ENCODE measurements at places on chromosomes 3 and 15.

- peak; percentile 49 for DNase-seq
These were observed 194.1 kb upstream of the ARHGEF26 start for GRCh38 chr3:153927107-153927506.

DNA sequence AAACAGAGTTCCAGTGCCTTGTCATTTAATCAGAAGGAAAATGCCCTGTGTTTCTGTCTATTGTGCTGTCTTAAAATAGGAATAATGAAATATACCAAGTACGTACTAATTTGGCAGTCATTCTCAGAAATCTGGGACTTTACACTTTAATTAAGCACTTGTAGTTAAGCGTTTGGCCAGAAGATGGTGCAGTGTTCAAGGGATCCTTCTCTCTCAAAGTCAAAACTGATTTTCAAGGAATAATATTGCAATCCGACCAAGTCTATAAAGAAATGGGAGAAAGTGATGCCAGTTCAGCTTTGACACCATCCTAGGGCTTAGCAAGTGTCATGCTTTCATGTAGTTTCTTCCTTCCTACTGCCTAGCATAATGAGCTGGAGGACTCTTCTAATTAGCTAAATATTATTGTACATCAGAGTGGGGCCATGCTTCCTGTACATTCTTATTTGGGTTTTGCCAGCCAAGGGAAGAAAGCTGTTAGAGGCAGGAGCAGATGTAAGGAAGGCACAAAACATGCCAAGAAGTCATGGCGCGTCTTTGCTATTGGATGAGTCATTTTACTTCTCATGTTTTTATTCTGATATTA is 64.8 kb downstream of the SAMMSON start:
- peak; percentile 17 for DNase-seq

GRCh38 chr15:77239882-77240608 is 169.1 kb upstream of the TSPAN3 start:
- DNase-seq, result no peak

- DNase-seq, result no peak
These were observed 220.3 kb upstream of the ATP10A start for GRCh38 chr15:26083457-26083856.

DNA sequence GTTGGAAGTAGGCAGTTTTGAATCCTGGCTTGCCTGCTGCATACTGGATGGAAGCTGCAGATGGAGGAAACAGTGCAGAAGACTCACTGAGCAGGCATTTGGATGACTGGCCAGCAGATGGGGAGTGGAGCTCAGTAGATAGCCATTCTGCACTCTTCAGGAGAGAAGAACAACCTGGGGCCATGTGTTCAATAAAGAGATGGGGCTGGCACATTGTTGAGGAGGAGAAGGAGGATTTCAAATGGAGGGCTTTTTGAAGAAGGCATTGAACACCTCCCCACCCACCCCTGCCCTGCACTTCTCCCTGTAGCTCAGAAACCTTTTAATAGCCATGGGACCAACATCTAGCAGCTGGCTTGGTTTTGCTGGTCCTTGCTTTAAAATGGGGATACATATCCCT is 109.8 kb downstream of the CACNA1D start:
- no peak for DNase-seq

DNA sequence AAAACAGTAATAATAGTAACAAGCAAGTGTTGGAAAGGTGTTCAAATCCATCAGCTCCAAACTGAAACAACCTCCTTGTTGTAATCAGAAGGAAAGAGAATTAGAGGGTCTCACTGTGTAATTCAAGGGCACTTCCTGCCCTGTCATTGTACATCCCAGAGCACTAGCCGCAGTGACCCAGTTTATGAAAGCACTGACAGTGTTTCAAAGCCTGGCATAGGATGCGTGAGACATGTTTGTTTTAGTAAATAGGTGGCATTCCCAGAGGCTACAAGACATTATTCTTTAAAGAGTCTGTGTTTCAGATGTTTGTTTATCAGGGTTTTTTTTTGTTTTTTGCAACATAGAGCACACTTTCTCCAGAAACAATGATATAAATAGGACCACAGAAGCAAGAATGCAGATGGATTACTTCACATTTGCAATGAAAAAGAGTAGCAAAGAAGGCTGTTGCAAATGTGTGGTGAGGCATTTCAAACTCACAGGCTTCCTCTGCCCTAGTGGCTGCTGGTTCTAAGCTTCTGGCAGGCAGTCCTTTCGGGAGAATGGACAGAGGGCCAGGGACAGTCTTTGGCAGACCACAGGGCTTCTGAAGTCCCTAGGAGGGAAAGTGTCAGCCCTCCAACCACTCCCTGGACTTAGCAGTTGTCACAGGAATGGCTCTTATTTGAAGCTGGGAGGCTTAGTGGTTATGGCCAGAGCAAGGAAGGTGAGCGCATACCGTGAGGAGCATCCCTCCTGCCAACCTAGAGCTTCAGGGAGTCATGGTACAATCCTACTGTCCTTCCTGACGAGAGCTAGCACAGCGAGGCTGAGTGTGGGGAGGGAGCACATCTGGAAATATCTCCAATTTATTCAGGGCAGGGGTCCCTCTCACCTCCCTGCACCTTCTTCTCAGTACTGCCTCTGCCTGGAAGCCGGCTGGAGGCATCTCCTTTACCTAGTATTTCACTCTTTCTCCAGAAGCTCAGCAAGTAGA is 31.4 kb upstream of the TIPARP start:
- DNase-seq, result no peak

- DNase-seq, result peak; percentile 76
These were observed 2.8 kb upstream of the MB21D2 start for GRCh38 chr3:192920411-192920810.

DNA sequence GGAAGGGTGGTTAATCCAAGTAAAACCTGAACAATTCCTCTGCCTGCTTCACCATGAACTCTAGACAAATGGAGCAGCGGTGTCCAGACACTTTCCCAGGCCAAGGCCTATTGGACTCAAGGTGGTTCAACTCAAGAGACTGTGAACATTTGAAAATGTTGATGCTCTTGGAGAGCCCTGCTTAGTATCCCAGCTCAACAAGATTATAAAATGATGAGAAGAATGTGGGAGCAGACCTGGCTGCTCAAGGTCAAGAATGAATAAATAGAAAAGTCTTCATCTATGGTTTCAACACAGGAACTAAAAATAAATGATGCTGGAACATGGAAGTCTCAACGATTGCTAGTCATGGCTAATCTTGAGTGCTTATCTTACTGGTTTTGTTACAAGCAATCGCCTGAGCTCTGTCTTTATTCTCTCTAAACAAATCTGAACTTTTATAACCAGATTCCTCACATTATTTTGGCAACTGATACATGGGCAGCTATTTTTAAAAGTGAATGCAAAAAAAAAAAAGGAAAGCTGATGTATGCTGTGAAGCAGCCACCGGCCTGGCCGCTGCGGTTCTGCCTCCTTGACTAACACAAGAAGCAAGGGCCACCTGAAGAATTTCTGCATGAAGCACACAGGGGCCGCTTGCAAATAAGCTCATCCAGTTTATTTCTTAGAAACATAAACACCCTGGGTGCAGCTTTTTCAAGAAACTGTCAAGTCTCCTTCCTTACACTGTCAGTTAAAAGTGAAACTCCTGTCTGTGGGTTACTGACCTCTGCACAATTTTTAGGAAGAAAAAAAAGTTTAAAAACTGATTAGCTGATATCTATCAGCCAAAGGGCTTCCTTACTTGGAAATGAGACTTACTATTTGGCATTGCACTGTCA is 120.1 kb upstream of the ARHGEF3 start:
- no peak for DNase-seq

GRCh38 chr3:153219146-153219545 is 57.1 kb downstream of the RAP2B start:
- DNase-seq, result no peak

- no peak for DNase-seq
These were observed 40.8 kb downstream of the SRGAP3 start for GRCh38 chr3:9208605-9209152.

DNA sequence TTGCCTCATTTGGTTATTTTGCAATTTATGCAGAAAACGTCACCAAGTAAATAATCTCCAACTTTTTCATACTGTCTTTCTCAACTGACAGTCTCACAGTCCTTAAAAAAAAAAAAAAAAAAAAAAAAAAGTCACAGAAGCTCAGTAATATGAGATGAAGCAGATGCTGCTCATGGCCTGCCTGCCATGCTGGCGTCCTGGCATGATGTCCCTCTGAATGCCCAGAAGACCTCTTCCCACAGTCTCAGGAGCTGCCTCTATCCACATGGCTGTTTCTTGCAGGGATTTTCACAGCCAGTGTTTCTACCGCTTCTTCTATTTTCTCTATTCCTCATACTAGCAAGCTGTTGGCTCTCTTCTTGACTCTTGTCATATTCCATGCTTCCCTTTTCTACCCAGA is 87.7 kb downstream of the TGFBR2 start:
- DNase-seq, result no peak

GRCh38 chr3:170644711-170645110 is 58.8 kb upstream of the SLC7A14 start:
- no peak for DNase-seq
